ENCODE measurements at places on chromosomes 3 and 15.

GRCh38 chr3:11913316-11913715 lies 66.6 kb upstream of the TAMM41 start:
- DNase-seq, result no peak

DNA sequence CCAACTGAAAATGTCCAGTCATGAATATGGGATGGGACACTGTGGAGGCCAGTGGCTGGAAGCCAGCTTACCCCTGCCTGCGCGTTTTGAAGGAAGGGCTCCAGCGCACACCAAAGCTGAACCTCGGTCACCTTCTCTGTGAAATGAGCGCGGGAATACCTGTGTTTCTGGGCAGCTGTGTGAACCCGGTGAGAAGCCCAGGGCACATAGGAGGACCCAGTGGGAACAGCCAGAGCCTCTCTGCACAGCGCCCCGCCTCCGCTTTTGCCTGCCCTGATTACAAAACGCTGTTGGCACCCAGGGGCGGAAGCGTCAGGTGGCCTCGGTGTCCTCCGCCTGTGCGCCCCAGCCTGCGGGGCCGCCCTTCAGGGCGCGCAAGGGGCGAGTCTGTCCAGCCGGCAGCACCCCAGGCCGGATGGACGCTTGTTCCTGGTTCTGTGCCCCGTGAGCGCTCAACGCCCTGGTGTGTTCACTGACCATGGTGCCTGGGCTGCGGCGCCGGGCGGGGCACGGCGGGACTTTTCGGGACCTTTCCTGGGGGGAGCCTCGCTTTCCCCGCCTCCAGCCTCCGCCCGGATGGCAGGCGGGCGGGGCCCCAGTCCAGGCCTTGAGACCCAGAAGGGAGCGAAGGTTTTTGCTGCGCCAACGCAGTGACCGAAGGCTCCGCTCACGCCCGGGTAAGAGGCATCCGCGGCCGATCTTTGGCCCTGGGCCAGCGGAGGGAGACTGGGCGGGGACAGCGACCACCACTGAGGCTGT lies at the start of gene SQOR:
Gene SQOR, plus strand, starts transcription at position 598 of the 759 bp plus-strand sequence. CDS start 23,895 bp downstream, outside the sequence.
- peak; percentile 41 for DNase-seq

DNA sequence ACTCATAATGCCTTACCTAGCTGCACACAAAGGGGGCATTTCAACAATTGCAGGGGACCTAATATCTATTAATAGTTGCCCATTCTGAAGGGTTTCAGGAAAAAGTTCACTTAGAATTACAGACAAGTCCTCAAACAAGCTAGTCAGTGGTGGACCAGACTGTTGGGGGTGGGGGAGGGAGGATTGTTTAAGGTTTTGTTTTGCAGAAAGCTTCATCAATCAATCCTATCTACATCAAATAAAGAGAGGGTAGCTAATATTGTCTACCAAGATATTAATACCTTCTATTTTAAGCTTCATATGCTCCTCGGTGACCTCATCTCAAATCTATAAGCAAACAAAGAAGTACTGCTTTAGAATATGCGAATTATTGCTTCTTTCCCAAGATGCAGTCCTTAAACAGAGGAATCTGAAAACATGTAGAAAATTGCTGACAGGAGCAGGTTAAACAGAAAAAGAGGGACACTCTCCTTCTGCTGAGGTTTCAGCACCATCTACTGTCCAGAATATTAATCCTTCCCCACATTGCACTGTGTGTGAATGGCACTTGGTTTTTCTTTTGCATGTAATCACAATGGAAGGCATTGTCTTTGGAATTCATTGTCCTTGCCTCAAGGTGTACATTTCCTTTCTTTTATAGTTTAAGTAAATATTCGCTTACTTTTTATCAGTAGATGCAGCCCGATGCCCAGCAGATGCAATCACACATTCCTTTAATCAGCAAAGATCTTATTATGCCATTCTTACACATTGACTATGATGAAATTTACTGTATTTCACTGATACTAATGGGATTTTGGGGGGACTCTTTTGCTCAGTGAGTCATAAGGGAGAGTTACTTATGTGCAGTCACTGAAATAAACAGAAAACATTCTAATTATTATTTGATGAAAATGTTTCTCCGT lies 94.7 kb downstream of the IL5RA start:
- no peak for DNase-seq

GRCh38 chr3:15899388-15899787 lies 101.6 kb upstream of the ANKRD28 start:
- DNase-seq, result no peak

GRCh38 chr3:116318370-116318769 lies 126.9 kb downstream of the LSAMP start:
- DNase-seq, result no peak

DNA sequence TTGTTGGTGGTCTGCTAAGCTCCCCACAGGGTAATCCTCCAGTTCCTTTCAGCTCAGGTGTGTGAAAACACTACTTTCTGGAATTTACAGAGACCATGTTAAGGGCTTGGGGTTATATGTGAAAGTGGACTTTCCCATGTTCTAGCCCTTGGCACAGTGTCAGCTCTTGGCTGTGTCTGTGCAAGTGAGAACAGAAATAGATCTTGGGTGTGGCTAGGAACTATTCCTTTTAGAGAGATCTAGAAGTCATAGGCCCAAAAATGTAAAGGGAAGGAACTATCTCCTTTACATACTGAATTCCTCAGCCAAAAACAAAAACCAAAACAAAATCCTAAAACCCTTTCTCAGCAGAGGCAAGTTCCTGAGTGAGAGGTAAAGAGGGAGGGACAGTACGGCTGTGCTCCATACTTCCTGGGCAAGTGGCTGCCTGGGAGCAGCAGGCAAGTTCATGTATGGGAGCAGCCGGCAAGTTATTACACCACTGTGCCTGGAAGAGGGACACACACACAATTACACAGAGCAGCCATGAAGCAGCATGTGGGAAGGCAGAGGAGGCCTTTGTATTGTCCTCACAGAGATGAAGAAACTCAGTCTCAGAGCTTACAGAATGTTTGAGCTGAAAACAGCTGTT lies 19.9 kb upstream of the C3orf62 start:
- no peak for DNase-seq

DNA sequence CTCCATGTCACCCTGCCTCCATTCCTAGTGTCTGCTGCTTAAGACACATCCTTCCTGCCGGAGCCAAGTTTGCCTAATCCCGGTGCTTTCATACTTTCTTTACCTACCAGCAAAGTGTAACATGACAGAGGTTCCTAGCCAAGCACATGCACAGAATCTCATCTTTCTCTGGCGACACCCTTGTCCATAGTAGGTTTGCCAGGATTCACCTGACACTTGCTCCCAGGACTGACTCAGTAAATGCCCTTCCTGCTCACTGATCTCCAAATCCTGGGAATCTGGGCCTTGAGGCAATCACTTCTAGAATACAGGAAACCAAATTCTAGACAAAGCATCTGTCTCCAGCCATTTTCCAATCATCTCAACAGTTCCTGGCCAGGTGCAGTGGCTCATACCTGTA lies 10.2 kb upstream of the NR2E3 start:
- no peak for DNase-seq

DNA sequence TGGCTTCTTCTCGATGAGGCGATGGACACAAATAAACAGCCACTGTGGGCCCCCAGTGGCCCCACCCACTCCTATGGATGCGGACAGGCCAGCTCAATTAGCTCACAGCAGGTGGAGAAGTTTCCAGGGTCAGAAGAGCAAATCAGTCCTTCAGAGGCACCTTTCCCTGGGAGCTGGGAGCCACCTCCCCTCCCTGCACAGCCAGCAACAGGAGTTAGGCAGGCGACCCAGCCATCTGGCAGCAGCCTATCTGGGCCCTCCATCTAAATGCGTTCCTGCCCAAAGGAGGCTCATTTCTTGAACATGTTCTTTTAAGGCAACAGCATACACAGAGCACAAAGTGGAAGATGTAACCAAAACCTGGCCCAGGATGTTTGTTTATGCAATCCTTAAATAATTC lies 211.9 kb upstream of the ARRDC4 start:
- DNase-seq, result no peak

- no peak for DNase-seq
Measured at GRCh38 chr15:63597038-63597790, at the start of gene FBXL22. TSS of gene FBXL22 (plus strand) at chr15:63597387. CDS start at chr15:63597393, 6 bp downstream.

- DNase-seq, result no peak
Measured at GRCh38 chr3:145170121-145170520, 990.9 kb downstream of the PLOD2 start.

DNA sequence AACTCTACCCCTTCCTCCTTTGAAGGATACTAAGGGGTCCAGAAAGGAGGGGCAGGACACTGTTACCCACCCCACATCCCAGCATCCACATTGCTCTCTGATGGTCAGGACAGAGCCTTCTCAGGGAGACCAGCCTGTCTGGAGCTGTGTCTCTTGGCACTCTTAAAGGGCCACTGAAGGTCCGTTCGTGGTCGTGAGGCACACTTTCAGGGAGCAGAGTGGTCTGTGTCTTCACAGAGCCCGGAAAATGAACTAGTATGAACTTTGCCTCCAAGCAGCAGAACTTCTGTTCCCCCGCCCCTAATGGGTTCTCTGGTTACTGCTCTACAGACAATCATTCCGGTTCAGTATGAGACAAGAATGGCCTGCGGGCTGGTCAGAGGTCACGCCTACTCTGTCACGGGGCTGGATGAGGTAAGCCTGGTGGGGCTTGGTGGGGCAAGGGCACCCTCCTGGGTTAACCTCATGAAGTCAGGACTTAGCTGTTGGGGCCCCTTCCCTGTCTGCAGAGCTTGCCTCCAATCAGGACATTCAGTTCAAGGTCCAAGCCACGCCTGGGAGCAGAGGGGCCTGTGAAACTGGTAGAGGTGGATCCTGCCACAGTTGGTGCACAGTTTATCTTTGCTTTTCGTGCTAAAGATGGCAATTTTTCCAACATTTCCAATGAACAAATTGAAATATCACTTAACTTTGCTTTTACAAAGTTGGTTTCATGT lies 33.2 kb downstream of the CAPN3 start:
- DNase-seq, result no peak

GRCh38 chr3:71492974-71493771 lies 90.4 kb downstream of the FOXP1 start:
- DNase-seq, result no peak

DNA sequence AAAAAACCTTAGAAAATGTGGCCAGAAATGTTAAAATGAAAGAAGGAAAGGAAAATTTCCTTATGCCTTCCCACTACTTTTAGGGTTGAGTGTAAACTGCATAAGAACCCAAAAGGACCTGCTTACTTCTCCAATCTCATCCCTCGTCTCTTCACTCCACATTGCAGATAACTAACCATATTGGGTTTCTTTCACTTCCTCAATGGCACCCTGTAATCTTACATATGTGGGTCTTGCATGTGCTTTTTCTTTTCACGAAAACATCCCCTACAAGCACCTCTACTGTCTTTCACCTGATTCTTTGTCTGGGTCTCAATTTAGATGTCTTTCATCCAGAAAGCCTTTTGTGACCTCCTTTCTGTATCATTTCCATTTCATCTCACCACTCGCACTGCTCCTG lies 23.1 kb downstream of the EOMES start:
- DNase-seq, result no peak

GRCh38 chr3:150762662-150763121 lies 277 bp downstream of the SIAH2 start:
- DNase-seq, result no peak

- no peak for DNase-seq
Measured at GRCh38 chr15:66783725-66784124, 81.7 kb downstream of the SMAD6 start.

- no peak for DNase-seq
Measured at GRCh38 chr3:139309061-139309591, 34.7 kb upstream of the MRPS22 start.

DNA sequence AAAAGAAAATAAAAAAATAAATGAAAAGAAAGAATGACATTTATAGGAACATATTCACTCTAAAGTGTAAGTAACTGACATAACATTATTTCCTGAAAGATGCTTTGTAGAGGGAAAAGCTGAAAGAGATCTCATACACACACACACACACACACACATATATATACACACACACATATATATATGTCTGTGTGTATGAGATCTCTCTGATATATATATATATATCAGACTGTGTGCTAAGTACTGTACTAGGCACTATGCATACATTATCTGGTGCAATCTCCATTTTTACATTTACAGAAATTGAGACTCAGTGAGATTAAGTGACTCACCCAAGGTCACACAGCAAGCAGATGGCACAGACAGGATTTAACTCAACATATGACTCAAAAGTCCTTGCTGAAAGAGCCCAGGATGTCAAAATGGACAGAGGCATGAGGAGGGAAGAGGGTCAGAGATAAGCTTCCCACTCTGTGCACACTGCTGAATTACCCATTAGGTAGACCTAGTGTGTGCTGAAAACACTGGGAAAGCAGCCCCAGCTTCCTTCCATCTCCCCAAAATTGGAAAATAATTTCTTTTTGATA lies 15.0 kb downstream of the BHLHE40 start:
- no peak for DNase-seq

- no peak for DNase-seq
Measured at GRCh38 chr3:175307642-175308041, 448.5 kb downstream of the NAALADL2 start.

GRCh38 chr3:71376911-71377310 lies 206.6 kb downstream of the FOXP1 start:
- DNase-seq, result no peak

- DNase-seq, result no peak
Measured at GRCh38 chr3:194198938-194199337, 63.0 kb downstream of the HES1 start.

DNA sequence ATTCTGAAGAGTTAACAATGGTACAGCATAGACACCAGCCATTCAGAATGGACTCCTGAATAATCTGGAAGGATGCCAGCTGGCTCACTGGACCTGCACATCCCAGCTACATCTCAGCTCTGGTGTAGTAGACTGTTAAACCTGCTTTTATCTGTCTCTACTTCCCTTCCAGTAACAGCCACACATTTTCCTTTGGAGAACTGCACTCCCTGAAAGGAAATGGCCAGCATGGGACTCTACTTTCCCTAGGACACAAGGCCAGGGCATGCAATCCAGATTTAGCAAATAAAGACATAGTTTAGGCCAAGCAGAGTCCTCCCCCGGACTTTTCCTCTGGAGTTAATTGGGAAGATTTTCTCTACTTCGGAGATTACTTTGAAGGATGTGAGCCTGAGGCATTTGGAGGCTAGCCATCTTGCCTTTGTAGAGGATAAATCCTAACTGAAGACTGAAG lies 82.7 kb upstream of the TCF12 start:
- no peak for DNase-seq

- no peak for DNase-seq
Measured at GRCh38 chr3:159789742-159790635, 198.6 kb upstream of the IL12A start.

DNA sequence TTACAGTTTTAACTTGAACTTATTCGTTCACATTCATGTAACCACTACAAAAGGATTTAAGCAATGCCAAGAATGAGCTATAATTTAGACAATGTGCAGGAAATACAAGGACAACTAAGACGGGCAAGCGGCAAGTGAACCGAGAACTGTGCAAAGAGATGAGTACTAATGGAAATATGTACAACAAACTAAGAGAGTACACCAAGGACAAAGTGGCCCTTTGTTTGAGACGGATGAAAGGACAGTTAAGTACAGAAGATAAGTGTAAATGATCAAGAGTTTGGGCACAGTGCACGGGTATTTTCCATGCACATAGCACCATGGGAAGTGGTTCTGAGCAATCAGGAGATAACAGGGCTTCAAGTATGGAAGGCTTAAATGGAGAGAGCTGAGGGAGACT lies 281.7 kb downstream of the ROBO2 start:
- DNase-seq, result no peak

GRCh38 chr15:52728899-52729298 lies 49.7 kb upstream of the ATOSA start:
- no peak for DNase-seq

Measured in activated T-helper 1 cell treated with anti-CD3 and anti-CD28 coated beads, Interleukin-2, amount 50 U/mL, for 16 hours (primary cell).